ENCODE measurements at places on chromosomes 11 and 22. TPM values are rescaled to one million over a fixed set of nuclear protein-coding genes. Genes with fewer than 3 reads are reported as not detected.

The AMPD3 gene
- 7.2 TPM for polyA plus RNA-seq

The APOA1 gene
- polyA plus RNA-seq: 3.3 TPM

The GPR83 gene
- polyA plus RNA-seq: 0.25 TPM

The DGCR2 gene
- 58.4 TPM for polyA plus RNA-seq

The CARD16 gene
- polyA plus RNA-seq: 22.8 TPM

The TESMIN gene
- polyA plus RNA-seq: 10.5 TPM

The COPB1 gene
- 152 TPM for polyA plus RNA-seq

The OTOG gene
- polyA plus RNA-seq: 0.24 TPM

The CALCA gene
- 3.8 TPM for polyA plus RNA-seq

The C11orf87 gene
- 0.01 TPM for polyA plus RNA-seq

The KCNK7 gene
- 0.85 TPM for polyA plus RNA-seq

The HEPHL1 gene
- 0.19 TPM for polyA plus RNA-seq

The KRTAP5-10 gene
- 0.10 TPM for polyA plus RNA-seq

The CTR9 gene
- polyA plus RNA-seq: 47.4 TPM

The HOATZ gene
- polyA plus RNA-seq: 11.4 TPM

The OR52H1 gene
- 0.17 TPM for polyA plus RNA-seq

The FDXACB1 gene
- polyA plus RNA-seq: 4.6 TPM

The SLC15A3 gene
- polyA plus RNA-seq: 21.0 TPM

The SPTBN2 gene
- 10.8 TPM for polyA plus RNA-seq

The GPHA2 gene
- not detected for polyA plus RNA-seq

The PIK3IP1 gene
- polyA plus RNA-seq: 13.2 TPM

The IGLL5 gene
- polyA plus RNA-seq: not detected

The SULT4A1 gene
- 1.5 TPM for polyA plus RNA-seq

The KLHL35 gene
- 1.4 TPM for polyA plus RNA-seq

The DEFB131B gene
- polyA plus RNA-seq: 1.5 TPM

The AQP11 gene
- 3.5 TPM for polyA plus RNA-seq

The HPS4 gene
- polyA plus RNA-seq: 24.4 TPM

The FAM83F gene
- 0.19 TPM for polyA plus RNA-seq

The PRR33 gene
- polyA plus RNA-seq: 0.16 TPM

The RFPL2 gene
- polyA plus RNA-seq: not detected

The TREH gene
- 0.08 TPM for polyA plus RNA-seq

The MOGAT2 gene
- polyA plus RNA-seq: not detected

The F2 gene
- not detected for polyA plus RNA-seq

The HEPACAM gene
- polyA plus RNA-seq: 0.10 TPM

The ANKK1 gene
- polyA plus RNA-seq: 0.49 TPM

The CHRDL2 gene
- polyA plus RNA-seq: 0.58 TPM

The C11orf86 gene
- polyA plus RNA-seq: not detected

The SLC22A25 gene
- 0.16 TPM for polyA plus RNA-seq

The PRG2 gene
- 1.2 TPM for polyA plus RNA-seq

The LRRN4CL gene
- 0.70 TPM for polyA plus RNA-seq

The CCDC81 gene
- polyA plus RNA-seq: 5.0 TPM

The BRSK2 gene
- polyA plus RNA-seq: 1.4 TPM

The RAB3IL1 gene
- 7.4 TPM for polyA plus RNA-seq

The POLR2F gene
- 53.9 TPM for polyA plus RNA-seq

The BACE1-AS gene
- polyA plus RNA-seq: 18.9 TPM

The ADM gene
- polyA plus RNA-seq: 10.2 TPM

The GLB1L2 gene
- 5.3 TPM for polyA plus RNA-seq

The OR51B4 gene
- polyA plus RNA-seq: 0.38 TPM

The OR56A4 gene
- polyA plus RNA-seq: 0.04 TPM

The EXPH5 gene
- polyA plus RNA-seq: 10.9 TPM

The OR4A16 gene
- not detected for polyA plus RNA-seq

The CATSPER1 gene
- not detected for polyA plus RNA-seq

The OR56A1 gene
- not detected for polyA plus RNA-seq

The ALDH3B2 gene
- polyA plus RNA-seq: 1.7 TPM

The APOBEC3B gene
- 2.9 TPM for polyA plus RNA-seq

The PHF21B gene
- polyA plus RNA-seq: 0.84 TPM

The DEUP1 gene
- polyA plus RNA-seq: 2.5 TPM

The MYO7A gene
- polyA plus RNA-seq: 5.2 TPM
